Fibroblast of upper back skin (primary cell): ENCODE measurements at places on chromosomes 11 and 22.

DNA sequence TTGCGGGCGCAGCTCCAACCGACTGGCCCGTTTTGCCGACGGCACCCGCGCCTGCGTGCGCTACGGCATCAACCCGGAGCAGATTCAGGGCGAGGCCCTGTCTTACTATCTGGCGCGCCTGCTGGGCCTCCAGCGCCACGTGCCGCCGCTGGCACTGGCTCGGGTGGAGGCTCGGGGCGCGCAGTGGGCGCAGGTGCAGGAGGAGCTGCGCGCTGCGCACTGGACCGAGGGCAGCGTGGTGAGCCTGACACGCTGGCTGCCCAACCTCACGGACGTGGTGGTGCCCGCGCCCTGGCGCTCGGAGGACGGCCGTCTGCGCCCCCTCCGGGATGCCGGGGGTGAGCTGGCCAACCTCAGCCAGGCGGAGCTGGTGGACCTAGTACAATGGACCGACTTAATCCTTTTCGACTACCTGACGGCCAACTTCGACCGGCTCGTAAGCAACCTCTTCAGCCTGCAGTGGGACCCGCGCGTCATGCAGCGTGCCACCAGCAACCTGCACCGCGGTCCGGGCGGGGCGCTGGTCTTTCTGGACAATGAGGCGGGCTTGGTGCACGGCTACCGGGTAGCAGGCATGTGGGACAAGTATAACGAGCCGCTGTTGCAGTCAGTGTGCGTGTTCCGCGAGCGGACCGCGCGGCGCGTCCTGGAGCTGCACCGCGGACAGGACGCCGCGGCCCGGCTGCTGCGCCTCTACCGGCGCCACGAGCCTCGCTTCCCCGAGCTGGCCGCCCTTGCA, 1.0 kb downstream of the FJX1 start:
- no peak for DNase-seq

GRCh38 chr22:30996462-30996861, 27.4 kb downstream of the TUG1 start:
- DNase-seq, result no peak

GRCh38 chr11:65606876-65607613, 7.0 kb downstream of the MAP3K11 start:
- DNase-seq, result peak; percentile 96

GRCh38 chr11:69316956-69317355, 23.0 kb downstream of the MYEOV start:
- DNase-seq, result no peak

- no peak for DNase-seq
Measured at GRCh38 chr11:108985236-108985944, 320.5 kb downstream of the DDX10 start.

DNA sequence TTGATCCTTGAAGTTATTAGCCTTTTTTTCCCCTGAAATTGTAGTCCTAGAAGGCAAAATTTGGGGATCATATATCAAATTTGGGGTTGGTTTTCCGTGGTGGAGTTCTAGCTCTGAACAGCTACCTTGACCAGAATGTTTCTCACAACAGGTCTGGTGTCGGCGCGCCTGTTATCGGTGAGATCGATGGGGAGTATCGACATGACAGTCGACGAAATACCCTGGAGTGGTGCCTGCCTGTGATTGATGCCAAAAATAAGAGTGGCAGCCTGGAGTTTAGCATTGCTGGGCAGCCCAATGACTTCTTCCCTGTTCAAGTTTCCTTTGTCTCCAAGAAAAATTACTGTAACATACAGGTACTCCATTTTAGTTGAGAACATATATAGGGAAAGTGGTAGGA, 9.9 kb upstream of the PHLDB1 start:
- no peak for DNase-seq

- DNase-seq, result no peak
Measured at GRCh38 chr22:49289822-49290679, 537.6 kb downstream of the BRD1 start.

DNA sequence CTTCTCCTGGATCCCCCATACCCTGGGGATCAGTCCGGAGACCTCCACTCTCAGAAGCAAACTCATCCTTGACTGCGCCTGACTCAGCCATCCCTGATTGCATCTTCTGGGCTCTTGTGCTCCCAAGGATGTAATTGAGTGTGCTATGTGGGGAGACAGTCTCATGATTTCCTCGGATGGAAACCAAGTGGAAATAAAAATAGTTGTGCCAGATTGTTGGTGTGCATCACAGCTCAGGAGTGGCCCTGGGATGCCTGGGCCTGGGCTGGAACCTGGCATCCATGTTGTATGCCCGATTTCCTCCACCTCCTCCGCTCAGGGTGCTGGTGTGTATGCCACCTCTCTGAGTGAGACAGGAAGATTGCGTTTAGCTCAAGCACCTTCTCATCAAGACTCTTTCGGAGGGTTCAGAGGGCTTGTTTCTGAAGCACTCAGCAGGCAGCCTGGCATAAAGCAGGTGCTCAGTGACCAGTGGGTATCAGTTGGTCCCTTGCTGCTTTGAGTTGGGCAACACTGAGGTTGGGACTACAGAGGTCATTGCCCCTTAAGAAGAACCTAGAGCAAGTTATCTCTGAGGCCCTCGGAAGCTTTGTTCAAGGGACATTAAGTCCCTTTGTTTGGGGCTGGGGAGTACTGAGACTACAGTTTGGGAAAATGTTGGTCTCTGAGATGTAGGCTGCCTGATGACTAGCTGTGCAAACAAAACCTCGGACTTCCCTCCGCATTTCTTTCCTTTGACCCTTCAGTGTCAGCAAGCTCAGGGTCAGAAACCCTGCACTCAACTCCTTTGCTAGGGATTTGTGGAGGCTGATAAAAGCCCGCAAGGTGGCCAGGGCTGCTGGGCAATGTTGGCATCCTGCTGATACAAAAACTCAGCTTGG, 24.8 kb upstream of the MICAL2 start:
- DNase-seq, result peak; percentile 43

GRCh38 chr22:47062126-47062525, 299.7 kb downstream of the TBC1D22A start:
- no peak for DNase-seq

DNA sequence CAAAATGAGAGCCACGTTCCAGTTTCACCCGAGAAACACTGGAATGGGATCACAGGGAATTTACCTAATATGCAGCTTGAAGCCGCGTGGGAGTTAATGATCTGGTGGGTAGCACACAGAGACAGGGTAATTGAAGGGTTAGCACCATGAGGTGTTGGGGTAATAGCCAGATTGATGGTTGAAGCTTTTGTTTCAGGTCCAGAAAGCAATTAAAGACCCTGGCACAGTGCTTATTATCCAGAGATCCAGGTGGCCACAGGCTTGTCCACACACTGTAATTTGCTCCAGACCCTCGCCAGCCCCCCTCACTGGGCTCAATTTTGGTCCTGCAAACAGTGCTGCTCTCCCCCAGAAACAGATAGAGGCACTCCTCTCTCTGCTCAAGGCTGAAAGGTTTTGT, 282.5 kb upstream of the ISX start:
- no peak for DNase-seq
